ENCODE measurements at places on chromosomes 2 and 18.

DNA sequence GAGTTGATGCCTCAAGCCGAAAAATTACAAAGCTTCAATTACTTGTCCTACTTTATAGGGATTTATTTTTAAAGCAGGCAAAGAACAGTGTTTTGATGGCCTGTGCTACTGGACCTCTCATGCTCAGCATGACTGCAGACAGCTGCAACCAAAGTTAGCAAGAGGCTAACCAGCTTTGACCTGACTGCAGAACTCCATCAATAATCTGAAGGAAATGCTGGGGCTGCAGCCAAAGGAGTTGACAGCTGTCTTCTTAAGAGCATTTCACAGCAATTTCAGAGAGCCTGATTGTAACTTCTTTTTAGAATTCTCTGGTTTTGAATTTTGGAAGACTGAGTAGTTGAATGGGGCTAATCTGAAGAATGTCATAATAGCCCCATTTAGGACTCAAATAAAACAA lies 46.5 kb upstream of the SESTD1 start:
- DNase-seq = no peak

DNA sequence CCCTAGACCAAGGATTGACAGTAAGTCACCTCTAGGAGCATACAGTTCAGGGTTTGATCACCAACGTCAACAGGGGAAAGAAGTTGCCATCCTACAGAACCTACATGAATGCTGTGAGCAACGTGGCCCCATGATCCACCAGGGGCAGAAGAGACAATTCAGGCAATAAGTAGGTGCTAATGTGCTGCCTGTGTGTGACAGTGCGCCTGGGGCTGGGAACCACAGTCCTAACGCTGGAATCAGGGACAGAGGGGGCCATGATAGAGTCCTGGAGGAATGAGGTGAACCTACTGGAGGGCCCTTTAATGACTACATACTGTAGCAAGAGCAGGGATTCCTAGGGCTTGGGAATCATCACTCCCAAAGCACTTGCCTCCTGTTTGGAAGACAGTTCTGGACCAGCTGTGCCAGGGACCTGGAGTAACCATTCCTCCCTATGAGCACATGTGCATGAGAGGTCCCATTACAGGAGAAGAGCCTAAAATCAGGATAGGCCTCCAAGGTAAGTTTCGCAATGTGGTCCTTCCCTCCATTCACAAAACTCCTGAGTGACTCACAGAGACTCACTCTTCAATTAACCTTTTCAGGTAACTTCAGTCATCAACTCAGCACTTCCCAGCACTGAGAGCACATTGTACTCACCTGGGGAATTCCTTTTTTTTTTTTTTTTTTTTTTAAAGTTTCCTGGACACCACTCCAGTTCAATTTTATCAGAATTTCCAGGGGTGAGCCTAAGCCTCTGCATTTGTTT lies 214.0 kb downstream of the TMEM163 start:
- DNase-seq = no peak

GRCh38 chr2:120271711-120272379 lies 19.2 kb downstream of the RALB start:
- no peak for DNase-seq

- DNase-seq = no peak
Observed at GRCh38 chr18:48913201-48913600, 37.6 kb downstream of the SMAD7 start.

GRCh38 chr2:171307560-171307959 lies 126.2 kb downstream of the METTL8 start:
- DNase-seq = no peak

DNA sequence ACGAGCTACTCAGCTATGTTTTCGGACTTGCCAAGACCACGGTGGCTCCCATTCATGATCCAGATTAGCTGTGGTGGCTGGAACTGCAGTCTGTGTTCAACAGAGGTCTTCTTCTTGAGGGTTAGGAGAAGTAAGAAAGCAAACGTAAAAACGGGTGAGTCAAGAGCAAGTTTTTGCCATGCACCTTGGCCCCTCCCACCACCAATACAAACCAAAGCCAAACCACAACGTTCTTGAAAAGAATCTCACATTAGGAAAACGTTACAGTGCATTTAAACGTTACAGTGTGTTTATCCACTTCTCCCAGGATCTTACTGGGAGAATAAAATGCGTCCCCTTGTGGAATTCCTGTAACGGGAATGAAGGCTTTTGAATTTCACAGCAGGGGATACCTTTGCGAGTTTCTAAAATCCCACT lies 725 bp downstream of the FBXO48 start:
- DNase-seq = no peak

DNA sequence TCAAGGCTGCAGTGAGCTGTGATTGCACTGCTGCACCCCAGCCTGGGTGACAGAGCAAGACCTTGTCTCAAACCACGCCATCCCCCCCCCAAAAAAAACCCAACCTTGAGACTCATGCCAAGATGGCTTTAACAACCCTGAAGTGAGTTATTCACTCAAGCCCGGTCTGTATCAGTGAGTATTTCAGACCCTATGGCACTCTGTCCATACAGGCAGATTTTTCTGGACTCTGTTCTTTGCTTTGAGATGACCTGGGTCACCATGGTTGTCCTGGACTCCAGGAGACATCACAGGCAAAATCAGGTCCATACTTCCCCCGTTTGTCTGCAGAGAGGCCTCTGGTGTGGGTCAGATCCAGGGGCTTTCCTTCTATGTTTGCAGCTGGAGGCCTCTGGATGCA lies 91.7 kb downstream of the TGOLN2 start:
- DNase-seq = no peak

- no peak for DNase-seq
Observed at GRCh38 chr2:7016601-7017211, 99.5 kb downstream of the RNF144A start.

GRCh38 chr2:88967844-88968243 lies 276.4 kb downstream of the RPIA start:
- DNase-seq = no peak

DNA sequence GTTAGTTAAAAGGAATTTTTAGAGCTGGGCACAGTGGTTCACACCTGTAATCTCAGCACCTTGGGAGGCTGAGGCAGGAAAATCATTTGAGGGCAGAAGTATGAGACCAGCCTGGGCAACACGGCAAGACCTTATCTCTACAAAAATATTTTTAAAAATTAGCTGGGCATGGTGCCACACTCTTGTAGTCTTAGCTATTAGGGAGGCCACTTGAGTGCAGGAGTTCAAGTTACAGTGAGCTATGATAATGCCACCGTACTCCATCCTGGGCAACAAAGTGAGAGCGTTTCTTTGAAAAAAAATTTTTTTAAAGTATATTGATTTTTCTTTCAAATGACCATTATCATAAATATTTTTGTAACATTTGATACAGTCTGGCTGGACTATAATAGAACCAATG lies 93.6 kb upstream of the FAM117B start:
- DNase-seq = no peak

All from fibroblast of skin of left biceps (primary cell).